Activated gamma-delta T cell treated with anti-CD3 and anti-CD28 coated beads, Interleukin-2, amount 50 U/mL, for 16 hours (primary cell): ENCODE measurements at places on chromosomes 16 and 17.

DNA sequence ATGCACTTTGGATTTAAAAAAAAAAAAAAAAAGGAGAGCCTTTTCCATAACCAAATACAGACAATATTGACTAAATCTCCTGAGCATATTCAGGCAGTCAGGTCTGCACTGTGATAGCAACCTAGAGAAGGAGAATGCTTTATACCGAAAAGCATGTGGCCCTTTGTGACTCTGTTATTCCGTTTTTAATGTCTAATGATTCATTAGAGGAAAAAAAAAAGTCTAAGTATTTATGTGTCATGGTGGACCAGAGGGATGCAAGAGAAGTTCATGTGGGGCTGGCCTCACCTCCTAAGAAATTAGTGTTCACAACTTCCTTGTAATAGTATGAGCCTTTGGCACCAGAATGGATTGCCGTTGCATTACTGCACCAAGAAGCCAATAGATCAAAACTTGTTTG lies 11.3 kb upstream of the VWA3A start:
- no peak for DNase-seq

- DNase-seq, result no peak
These were observed 17.0 kb downstream of the DHODH start for GRCh38 chr16:72025404-72026114.

DNA sequence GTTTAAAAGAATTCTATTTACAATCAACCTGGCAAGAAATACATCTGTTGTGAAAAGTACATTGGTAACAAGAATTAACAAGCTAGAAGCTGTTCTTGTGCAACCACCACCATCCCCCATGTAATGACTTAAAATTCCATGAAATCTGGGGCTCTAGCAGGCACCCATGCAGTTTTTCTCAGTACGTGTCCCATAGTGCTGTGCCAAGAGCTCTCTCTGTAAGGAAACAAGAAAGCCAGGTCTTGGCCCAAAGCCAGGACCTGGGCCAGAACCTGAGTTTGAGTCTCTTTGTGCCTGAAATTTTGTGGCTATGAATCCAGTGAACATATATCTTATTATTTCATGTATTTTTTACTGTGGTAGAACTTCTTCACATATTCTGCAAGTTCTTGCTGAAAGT lies 46.6 kb downstream of the NUP93 start:
- DNase-seq, result no peak

DNA sequence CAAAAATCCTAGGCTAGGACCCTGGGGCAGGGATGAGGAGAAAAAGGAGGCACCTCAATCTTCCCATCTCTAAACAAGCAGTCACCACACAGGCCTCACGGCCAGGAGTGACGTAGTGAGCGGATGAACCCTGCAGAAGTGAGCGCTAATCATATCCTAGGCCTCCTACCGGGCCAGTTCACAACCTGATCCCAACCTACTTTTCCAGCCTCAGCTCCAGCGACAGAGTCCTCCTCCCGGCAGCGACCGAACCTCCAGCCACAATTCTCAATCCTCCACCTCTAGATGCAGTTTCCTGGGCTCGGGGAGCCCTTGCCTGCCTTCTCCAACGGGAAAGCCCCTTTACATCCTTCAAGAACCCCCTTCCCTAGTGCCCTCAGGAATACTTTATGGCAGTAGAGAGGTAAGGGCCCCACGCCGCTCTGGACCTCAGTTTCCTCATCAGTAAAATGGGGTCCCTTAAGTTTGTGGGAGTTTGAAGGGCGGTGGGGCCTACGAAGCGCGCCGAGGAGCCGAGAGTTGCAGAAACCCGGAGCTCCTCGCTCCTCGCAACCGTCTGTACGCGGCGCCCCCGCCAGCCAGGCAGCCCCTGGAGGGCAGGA lies 1.4 kb downstream of the ZNF668 start:
- DNase-seq, result no peak

- no peak for DNase-seq
These were observed 55.3 kb downstream of the HLF start for GRCh38 chr17:55319933-55320593.

GRCh38 chr16:54424043-54424451 lies 137.5 kb upstream of the IRX3 start:
- no peak for DNase-seq

DNA sequence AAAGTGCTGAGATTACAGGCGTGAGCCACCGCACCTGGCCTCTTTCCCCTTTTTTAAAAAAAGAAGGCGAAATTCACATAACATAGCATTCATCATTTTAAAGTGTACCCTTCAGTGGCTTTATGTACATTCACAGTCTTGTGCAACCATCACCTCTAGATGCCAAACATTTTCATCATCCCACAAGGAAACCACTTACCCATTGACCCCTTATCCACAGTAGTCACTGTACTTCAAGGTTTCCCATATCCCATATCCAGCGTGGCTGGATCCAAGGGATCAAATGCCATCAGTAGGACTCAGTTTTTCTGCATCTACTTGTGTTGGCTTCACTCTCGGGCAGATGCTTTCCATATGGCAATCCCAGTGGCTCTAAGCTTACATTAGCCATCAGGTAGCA lies 50.3 kb downstream of the BMERB1 start:
- no peak for DNase-seq
